ENCODE measurements at places on chromosomes 7 and 10.

DNA sequence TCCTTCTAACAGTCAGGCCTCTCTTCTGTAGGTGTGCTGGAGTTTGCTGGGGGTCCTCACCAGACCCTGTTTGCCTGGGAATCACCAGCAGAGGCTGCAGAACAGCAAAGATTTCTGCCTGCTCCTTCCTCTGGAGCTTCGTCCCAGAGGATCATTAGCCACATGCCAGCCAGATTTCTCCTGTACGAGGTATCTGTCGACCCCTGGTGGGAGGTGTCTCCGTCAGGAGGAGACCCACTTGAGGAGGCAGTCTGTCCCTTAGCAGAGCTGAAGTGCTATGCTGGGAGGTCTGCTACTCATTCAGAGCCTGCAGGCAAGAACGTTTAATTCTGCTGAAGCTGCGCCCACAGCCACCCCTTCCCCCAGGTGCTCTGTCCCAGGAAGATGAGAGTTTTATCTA, 611.1 kb upstream of the COBL start:
- DNase-seq: no peak

DNA sequence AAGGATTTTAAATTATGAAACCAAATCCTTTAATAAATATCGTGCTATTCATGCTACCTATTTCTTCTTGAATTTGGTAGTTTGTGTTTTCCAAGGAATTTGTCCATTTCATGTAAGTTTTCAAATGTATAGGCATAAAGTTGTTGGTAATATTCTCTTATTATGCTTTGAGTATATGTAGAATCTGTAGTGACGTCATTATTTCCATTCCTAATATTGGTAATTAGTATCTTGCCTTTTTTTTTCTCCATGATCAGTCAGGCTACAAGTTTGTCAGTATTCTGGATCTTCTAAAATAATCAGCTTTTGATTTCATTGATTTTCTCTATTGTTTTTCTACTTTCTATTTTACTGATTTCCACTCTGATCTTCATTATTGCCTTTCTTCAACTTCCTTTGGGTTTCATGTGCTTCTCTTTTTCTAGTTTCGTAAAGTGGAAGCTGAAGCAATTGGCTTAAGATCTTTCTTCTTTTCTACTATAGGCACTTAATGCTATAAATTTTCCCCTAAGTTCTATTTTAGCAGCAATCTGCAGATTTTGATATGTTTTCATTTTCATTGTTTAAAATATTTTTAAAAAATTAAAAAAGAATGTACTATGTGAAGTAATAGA, 156.5 kb upstream of the HDAC9 start:
- no peak for DNase-seq

DNA sequence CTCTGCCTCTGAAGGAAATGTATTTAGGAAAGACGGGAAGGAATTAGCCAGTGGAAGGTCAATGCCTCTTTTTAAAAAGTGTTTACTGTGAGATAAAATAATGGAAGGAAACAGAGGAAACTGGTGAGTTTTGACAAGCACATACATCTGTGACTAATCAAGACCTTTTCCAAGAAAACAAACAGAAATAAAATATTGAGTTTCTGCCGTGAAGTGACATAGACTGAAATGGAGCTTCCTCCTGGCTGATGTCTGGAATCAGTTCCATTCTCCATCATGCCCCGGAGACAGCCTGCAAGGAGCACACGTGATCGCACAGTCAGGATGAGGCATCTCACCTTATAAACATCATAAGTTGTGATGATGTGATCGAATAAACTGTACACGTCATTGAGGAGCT, 30.7 kb downstream of the TECTB start:
- DNase-seq: no peak

GRCh38 chr10:18157881-18158280, 17.7 kb downstream of the CACNB2 start:
- no peak for DNase-seq

DNA sequence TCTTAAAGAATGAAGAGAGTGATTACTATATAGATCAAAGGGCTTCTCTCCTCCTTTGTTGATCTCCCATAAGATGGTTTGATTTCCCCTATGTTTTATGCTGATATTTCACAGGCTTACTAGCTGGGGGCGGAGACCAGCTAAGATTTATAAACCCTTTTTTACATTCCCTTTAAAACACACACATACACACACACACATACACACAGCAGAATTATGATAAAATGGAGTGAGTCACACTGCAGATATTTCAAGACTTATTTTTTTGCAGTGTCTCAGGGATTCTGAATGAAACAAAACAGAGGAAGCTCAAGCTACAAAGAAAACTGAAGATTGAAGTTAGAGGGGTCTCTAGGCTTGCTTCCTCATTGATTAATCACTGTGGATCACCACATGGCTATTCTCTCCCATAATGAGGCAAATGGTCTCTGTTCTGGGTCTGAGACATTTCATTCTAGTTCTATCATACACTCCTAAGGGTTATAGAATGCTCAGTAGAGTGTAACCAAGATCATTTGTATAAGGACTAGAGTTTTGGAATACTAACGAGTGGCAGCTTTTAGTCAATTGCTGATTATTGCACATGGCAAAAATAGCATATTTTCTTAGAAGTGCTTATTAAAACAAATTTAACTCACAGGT, 18.6 kb downstream of the INA start:
- DNase-seq: no peak

DNA sequence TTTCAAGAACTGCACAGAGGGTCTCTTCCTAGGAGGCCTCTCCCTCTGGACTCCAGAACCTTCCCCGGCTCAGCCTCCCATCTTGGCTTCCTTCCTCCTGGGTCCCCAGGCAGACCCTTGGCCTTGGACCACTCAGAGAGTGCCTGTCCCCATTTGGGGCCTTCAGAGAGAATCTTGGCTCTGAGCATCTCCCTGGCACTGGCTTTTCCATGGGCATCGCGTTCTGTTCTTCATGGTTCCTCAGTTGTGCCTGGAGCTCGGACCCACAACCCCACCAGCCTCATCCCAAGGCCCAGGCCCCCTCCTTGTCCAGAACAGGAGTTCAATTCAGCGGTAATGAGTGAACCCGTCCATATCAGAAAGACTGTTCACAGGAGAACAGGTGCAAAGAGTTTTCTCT, 73.4 kb downstream of the VIPR2 start:
- DNase-seq: no peak

- DNase-seq: no peak
These were observed 125.6 kb downstream of the NT5C2 start for GRCh38 chr10:103067484-103067883.

GRCh38 chr7:18667466-18667865, 171.9 kb downstream of the HDAC9 start:
- no peak for DNase-seq
